ENCODE measurements at places on chromosomes 13 and 19.

DNA sequence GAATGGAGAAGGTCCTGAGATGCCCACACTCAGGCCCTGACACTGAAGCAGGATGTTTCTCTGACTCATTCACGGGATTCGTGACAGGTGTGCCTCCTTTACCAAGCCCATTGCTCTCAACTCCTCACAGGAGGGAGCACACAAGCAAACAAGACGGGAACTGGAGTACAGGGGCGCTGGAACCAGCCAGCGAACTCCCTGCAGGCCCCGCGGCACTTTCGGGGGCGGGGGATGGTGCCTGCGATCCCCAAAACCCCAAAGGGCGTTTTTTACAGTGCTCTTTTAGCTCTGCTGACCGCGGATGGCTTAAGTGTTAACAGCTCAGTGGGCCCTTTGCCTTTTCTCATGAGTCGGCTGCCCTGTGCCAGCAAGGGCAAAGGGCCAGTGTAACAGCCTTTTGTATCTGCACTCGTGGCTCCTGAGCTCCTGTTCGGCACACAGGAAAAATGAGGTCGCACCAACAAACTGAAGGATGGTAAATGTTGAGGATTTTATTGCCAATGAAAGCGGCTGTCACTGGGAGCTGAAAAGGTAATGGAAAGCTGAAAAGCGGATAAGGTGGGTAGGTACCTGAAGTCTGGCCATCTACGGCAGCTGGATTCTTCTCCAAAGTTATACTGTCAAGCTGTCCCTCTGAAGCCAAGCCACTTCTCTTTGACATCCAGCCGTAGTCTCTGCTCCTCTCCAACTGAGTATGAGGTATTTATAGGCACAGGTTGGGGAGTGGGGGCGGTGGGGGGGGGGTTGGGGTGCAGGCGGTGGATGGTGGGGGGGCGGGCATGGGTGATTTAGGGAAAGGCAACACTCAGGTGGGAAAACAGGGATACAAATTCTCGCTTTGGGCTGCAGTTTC, 65.0 kb upstream of the TRPC4 start:
- DNase-seq = no peak

- no peak for DNase-seq
Observed at GRCh38 chr19:33304371-33304759, 2.0 kb upstream of the CEBPA start.

- no peak for DNase-seq
Observed at GRCh38 chr19:21758296-21758695, 9.1 kb downstream of the ZNF100 start.

DNA sequence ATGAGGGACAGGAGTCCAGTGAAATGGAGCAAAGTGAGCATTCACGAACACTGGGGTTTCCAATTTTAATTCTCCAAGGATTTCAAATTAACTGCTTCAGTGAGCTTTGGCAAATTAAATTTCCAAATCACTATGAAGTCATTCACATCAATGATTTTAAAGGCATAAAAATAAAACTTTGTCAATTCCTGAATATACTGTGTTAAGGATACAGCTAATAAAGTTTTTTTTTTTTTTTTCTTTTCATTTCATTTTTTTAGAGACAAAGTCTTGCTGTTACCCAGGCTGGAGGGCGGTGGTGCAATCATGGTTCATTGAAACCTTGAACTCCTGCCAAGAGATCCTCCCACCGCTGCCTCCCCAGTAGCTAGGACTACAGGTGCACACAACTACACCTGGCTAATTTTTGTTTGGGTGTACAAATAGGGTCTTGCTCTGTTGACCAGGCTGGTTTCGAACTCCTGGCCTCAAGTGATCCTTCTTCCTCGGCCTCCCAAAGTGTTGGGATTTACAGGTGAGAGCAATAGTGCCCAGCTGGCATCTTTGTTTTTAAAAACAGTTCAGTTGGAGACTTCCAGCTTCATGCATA, 21.9 kb downstream of the RBM26 start:
- DNase-seq = no peak

GRCh38 chr19:7506385-7507328, 9.2 kb upstream of the ZNF358 start:
- DNase-seq = no peak

DNA sequence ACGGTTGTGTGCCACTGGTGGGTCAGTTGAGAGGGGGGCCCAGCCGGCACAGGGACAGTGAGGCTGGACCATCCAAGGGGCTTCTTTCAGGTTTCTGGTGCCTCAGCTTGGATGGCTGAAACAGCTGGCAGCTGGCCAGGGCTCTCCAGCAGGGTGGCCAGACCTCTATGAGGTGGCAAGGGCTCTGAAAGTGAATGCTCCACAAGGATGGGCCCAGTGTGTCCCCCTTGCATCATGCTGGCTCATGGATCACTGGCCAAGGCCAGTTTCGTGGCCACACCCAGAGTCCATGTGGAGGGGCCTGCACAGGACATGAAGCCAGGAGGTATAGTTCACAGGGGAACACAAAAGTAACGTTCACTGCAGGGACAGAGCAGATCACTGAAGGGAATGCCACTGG, 49.6 kb downstream of the CDADC1 start:
- no peak for DNase-seq

- DNase-seq = no peak
Observed at GRCh38 chr13:107392205-107392604, 823.1 kb downstream of the LIG4 start.

DNA sequence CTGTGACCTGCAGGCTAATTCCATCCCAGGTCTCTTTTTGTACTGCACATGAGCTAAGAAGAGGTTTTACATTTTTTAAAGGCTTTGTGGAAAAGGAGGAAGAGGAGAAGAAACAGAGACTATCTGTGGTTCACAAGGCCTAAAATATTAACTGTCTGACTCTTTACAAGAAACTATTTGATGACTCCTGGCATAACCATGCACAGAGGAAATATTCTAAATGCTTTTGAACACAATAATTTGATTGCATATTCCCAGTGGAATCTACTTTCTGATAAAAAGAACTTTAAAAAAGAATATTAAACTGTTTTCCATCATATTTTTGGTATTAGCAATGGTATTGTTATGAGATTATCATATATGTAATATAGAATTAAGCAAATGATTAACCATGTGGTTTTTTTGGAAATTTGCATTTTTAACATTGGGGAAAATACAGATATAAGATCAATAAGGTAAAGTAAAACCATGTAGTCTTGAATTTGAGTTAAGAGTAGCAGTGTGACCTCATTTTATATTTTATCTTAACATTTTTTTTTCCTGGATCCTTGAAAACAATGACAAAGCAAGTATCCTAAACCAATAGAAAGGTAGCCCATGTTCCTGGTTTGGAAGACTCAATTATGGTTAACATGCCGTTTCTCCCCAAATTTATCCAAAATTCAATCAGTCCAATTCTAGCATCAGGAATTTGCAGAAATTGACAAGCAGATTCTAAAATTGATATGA, 251.0 kb downstream of the UQCRFS1 start:
- no peak for DNase-seq

- no peak for DNase-seq
Observed at GRCh38 chr13:45046445-45046844, 57.1 kb downstream of the GPALPP1 start.

GRCh38 chr19:51607077-51607476, 23.1 kb downstream of the SIGLEC5 start:
- DNase-seq = peak; percentile 20

- DNase-seq = no peak
Observed at GRCh38 chr13:44040070-44040817, 160.5 kb downstream of the LACC1 start.

GRCh38 chr13:19264711-19265110, 83.1 kb upstream of the TUBA3C start:
- no peak for DNase-seq

DNA sequence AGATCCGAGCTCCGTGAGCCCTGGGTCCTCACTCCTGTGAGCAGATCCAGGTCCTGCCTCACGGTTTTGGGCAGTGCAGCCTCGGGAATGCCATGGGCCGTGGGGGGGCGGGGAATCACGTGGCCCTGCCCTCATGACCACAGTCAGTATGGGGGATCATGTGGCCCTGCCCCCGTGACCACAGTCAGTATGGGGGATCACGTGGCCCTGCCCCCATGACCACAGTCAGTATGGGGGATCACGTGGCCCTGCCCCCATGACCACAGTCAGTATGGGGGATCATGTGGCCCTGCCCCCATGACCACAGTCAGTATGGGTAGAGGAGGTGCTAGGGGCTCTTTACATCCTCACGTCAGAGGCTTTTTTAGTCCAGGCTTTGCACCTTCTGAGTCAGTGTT, 64.3 kb upstream of the F7 start:
- DNase-seq = no peak

DNA sequence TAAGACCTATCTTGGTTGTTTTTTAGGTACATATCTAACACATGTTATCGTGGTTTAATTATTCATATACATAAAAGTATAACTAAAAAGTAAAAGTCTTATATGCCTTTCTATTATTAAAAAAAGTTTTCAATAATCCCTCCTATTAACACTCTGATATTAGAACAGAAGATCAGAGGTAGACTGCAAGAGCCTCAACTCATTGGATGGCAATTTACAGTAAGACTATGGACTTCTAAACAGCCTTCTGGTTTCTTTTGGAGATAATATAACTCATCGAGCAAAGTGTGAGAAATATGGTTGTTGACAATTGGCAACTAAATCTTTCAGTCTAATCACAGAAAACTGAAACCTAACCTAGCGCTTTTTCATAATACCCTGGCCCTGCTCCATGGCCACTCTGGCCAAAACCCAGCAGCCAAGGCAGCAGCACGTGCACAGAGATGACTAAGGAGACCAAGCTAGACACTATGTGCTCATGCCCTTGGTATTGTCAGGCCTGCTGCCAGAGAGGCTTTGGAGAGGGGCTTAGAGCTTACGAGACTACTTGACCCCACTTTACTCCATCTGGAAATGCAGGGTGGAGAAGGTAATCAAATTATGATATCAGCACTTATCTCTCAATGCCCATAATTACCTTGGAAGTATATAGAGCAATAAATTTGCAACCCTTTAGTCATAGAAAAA, 40.6 kb upstream of the EEF1AKMT1 start:
- DNase-seq = no peak

GRCh38 chr13:95222733-95223018, 78.6 kb downstream of the ABCC4 start:
- no peak for DNase-seq

GRCh38 chr19:5951338-5951861, 26.5 kb downstream of the RANBP3 start:
- DNase-seq = no peak

DNA sequence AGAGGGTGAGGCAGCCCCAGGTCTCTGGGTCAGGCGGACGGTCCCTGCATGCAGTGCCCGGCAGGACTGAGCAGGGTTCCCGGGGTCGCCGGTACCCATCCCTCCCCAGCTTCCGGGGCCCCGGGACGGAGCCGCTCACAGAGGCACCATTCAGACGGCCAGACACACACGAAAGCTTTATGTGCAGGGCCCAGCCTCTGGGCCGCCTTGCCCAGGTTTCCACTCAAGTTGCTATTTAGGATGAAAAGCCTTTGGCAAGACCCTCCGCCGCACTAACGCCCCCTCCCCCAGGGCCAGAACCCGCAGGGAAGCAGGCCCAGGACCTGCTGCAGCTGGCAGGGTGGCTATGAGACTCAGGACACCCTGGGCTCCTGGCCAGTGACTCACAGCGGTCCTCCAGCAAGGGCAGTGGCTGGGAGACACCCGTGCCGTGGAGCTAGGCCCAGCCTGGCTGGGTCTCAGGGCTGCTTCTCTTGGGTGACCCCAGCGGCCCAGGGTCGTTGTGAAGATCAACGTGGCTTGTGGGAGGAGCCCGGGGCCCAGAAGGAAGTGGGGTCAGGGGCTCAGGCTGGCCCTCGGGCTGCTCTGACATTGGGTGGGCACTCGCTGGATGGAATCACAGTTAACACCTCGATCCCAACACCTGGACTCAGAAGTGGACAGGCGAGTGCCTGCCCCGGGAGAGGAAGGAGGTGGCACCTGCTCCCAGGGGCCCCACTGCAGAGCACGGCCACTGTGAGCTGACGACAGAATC, 4.8 kb downstream of the C19orf25 start:
- no peak for DNase-seq

GRCh38 chr13:98035373-98035772, 81.9 kb downstream of the IPO5 start:
- DNase-seq = no peak

DNA sequence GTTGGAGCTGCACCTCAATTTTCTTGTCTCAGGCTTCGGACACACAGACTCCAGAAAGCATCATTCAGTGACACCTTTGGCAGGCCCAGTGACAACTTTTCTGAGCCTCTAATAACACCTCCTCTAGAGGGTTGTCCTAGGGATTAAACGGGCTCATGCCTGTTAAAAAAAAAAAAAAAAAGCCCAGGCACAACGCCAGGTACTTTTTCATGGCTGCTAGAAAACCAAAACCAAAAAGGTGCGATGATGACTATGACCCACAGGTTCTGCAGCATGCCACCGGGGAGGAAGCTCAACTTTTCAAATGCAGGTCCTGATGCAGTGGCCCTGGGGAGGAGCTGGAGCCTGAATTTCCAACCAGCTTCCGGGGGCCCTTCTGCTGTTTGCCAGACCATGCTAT, 184.2 kb downstream of the ABCC4 start:
- DNase-seq = no peak

DNA sequence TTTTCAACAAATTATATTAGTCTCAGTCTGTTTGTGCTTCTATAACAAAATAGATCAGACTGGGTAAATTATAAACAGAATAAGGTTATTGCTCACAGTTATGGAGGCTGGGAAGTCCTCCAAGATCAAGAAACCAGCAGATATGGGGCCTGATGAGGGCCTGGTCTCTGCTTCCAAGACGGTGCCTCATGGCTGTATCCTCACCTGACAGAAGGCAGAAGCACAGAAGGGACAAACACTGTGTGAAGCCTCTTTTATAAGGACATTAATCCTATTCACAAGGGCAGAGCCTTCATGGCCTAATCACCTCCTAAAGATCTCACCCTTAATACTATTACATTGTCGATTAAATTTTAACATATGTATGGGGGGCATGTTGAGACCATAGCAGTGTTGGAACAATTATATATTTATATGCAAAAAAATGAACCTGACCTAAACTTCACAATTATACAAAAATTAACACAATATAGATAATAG, 12.7 kb downstream of the F10 start:
- no peak for DNase-seq

DNA sequence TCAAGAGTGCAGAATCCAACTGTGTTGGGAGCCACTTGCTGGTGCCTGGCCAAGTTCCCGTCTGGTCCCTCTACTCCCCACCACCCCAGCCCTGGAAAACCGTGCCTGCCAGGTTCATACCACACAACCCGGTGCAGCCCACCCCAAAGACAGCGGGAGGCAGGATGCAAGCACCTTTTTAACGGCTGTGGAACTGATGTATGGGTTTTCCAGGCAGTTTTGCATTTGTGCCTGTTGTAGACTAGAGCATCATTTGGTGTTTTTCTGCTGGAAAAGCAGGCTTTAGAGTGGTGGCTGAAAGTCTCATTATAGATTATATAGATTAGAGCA, 13.5 kb downstream of the TFDP1 start:
- DNase-seq = no peak

- DNase-seq = no peak
Observed at GRCh38 chr13:35833608-35834275, 297.4 kb downstream of the DCLK1 start.

- no peak for DNase-seq
Observed at GRCh38 chr13:72656357-72656756, 71.1 kb downstream of the MZT1 start.

- DNase-seq = no peak
Observed at GRCh38 chr13:33879118-33879517, 61.2 kb downstream of the RFC3 start.

Measured in stimulated activated CD4-positive, alpha-beta T cell treated with anti-CD3 and anti-CD28 coated beads, Interleukin-12 subunit alpha, Interleukin-12 subunit beta, amount 100 ng/mL, for 48 hours (primary cell).